ENCODE measurements at places on chromosomes 13 and 19.

DNA sequence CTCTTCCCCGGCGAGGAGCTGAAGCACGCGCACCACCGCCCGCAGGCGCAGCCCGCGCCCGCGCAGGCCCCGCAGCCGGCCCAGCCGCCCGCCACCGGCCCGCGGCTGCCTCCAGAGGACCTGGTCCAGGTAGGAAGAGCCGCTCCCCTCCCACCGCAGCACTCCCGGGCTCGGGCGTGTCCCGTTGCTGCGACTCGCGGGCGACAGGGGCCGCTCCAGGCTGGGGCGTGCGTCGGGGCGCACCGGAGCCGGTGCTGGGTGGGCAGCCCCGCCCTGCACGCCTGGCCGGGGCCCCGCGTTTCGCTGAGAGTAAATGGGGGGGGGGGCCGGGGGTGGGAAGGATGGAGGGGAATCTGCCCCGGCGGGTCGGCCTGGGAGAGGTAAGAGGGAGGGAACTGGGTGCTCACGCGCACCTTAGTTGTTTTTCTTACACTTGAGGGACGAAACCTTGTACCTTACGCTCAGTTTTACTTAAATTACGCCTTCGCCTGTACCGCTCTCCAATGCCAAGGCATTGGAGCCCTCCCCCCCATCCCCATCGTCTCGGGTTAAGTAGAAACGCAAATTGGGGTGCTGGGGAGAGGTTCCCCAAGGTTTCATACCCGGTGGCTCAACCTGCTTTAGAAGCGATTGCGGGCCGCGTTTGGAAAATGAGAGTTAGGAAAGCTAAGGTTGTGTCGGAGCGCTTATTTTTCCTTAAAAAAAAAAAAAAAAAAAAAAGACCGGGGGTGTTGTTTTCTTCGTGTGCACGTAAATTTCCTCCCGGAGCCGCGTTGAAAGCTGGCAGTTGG, 850 bp downstream of the KLF5 start:
- DNase-seq, result no peak

- DNase-seq, result no peak
These were observed 30.3 kb upstream of the LRCH1 start for GRCh38 chr13:46522748-46523030.

DNA sequence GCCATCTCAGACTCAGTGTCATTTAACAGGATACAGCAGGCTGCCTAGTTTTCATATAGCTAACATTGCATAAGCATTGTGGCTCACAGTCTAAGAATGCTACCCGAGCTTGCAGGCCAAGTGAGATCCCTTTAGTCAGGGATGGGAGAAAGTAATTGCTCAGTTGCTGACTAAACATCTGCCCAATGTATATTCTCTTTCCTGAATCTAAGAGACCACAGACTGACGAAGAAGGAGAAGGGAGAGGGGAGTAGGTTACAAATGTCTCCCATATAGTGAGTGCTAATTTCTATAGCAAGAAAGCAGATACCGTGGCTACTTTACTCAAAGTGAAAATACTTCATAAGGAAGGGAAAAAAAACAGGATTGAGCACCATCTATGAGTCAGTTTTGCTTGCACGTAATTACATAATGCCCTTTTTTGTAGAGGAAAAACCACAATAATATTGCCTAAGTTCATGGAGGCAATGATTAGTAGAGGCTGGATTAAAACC, 453.9 kb downstream of the COG6 start:
- no peak for DNase-seq

DNA sequence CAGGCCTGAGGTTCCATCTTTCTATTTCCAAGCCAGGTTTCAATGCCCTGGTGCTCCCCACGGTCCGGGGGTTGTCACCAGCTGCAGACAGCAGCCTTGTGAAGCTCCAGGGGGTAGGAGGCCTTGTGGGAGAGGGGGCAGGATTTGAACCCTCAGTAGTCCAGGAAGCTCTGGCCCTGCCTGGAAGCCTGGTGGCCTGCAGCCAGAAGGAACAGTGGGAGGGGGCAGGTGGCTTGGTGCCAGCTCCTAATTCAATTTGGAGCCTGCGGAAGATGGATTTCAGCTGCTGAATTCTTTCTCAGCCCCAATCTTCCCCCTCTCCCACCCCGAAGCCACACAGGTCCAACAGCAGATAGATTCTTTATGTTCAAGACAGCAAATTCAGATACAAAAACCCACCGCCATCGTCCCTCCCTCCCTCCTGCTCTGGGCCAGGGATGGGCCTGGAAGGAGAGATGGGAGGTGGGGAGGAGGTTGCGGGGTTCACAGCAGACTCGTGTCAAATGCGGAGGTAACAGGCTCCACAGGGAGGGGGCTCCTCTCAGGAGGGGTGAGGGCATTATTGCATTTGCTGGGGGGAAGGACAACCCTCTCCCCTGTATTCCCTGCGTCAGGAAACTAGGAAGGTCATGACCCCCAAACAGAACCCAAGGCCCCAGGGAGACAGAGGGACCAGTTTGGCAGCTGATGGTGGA, 2.4 kb upstream of the PTGER1 start:
- DNase-seq, result no peak

DNA sequence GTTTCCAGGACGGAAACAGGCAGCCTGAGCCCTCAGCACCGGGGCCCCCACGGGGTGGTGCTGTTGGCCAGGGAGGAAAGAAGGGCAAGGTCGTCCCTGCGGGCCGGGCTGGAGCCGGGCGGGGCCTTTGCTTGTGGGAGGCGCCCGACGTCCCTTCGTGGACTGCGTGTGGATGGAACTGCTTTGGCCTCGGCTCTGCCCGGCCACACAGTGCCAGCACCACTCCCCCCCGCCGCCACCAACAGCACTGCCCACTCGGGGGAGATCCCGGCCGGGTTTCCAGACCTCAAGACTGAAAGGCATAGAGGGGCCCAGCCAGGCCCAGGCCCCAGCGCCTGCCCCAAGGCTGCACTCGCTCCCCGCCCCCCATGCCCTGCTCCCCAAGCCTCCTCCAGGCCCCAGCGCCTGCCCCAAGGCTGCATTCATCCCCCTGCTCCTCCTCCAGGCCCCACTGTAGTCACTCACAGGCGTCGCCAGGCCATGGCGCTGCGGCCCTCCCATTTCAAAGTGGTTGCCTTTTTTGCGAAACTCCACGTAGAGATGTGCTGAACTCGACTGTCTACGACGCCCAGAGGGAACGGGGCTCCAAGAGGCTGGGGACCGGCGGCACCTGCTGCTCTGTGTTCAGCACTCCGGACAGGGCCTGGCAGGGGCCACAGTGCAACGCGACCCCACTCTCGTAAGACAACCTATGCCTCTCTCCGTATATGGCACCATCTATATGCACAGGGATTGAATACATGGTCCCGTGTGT, 22.5 kb downstream of the C13orf46 start:
- peak; percentile 20 for DNase-seq

- DNase-seq, result no peak
These were observed 22.4 kb downstream of the CPT1C start for GRCh38 chr19:49713236-49713845.

DNA sequence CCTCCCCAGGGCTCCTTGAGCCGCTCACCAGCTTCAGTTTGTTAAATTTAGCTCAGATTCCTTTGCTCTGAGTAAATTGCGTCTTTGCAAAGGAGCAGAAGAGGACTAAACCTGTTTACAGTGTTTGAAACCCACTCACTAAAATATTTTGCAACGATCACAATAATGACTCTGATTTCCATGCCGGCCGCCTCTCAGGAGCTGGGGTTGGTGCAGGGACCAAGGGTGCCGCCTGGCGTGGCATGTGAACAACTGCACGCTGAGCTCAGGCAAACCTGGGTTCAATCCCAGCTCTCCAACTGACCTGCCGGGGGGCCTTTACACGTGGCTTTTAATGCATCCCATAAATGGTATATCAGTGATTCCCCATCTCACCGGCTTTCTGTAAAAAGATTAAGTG, 68.7 kb upstream of the CACNA1A start:
- no peak for DNase-seq

- DNase-seq, result no peak
These were observed 15.6 kb downstream of the SCGB2B2 start for GRCh38 chr19:34661357-34661756.

DNA sequence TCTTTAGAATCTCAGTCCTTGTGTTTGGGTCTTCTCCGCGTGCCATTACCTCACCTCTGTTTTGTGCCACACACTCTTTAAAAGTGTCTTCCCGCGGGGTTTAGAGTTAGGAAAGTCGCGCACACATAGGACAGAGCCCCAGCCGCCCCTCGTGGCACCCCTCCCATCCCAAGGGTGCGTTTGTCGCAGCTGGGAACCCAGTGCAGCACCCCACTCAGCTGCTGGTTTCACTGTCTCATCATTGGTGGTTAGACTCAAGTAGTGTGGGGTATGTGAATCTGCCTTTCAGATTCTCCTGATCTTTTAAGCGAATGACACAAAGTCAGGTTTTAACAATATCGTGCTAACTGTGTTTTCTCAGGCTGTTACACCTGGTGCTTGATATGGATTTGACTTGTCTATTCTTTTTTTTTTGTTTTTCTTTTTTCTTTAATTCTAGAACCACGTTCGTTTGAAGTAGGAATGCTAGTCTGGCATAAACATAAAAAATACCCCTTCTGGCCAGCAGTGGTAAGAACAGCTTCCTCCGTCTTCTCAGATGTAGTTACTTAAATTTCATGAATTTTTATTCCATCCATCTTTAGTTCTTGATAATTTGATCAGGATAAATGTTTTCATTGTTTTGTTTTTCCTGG, 19.5 kb upstream of the NDUFS7 start:
- no peak for DNase-seq

GRCh38 chr19:40610396-40611064, 9.4 kb downstream of the LTBP4 start:
- no peak for DNase-seq

- DNase-seq, result no peak
These were observed 10.5 kb upstream of the TINCR start for GRCh38 chr19:5578097-5578846.

DNA sequence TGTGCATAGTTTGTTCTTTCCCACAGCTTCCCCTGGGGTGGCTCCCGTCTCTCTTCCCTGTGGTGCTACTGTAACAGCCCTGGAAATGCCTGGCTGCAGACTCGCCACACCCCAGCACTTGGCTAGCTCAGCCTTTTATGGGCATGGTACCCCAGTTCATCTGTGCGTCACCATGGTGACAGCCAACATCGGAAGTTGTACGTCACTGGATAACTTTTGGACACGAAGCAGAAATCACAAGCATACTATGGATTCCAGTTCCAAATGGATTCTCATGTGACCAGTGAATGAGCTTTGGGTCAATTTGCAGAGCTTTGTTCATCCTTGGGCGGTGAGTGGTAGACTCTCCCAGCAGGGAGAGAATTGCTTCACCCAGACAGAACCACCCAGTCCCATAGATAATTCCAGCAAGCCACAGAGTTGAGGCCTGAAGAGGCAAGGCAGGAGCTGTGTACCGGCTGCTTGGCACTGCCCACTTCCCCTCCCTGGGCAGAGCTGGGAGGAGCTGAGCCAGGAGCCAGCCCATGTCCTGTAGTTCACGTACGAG, 54.4 kb downstream of the COL4A2 start:
- DNase-seq, result no peak

GRCh38 chr19:38425222-38425809, 703 bp downstream of the RASGRP4 start:
- DNase-seq, result no peak

- no peak for DNase-seq
These were observed 8.0 kb downstream of the GPATCH1 start for GRCh38 chr19:33089010-33089409.

All from esophagus squamous epithelium (tissue), 5 donors.